Left colon (tissue), 2 donors: ENCODE measurements at places on chromosomes 3 and 15. TPM values are rescaled to one million over a fixed set of nuclear protein-coding genes. Genes with fewer than 3 reads are reported as not detected.

The DNAJA4 gene
- total RNA-seq, result 39.6 TPM

The ARPP21 gene
- total RNA-seq, result 0.14 TPM

The TUSC7 gene
- not detected for total RNA-seq

The CYP8B1 gene
- not detected for total RNA-seq

The COMMD4 gene
- total RNA-seq, result 72.3 TPM

The GPR176 gene
- 1.5 TPM for total RNA-seq

The TMEM62 gene
- 37.9 TPM for total RNA-seq

The GCSAM gene
- 0.50 TPM for total RNA-seq

The FSIP1 gene
- 8.6 TPM for total RNA-seq

The IL12A gene
- 0.67 TPM for total RNA-seq

The DZIP1L gene
- total RNA-seq, result 1.6 TPM

The OCA2 gene
- 0.18 TPM for total RNA-seq

The MYRIP gene
- 9.1 TPM for total RNA-seq

The RAB11A gene
- total RNA-seq, result 358 TPM

The ADGRG7 gene
- 15.6 TPM for total RNA-seq

The FEZF2 gene
- total RNA-seq, result not detected

The DPPA4 gene
- not detected for total RNA-seq

The GOLGA6A gene
- not detected for total RNA-seq

The SAXO2 gene
- total RNA-seq, result 8.5 TPM

The RARRES1 gene
- 63.5 TPM for total RNA-seq

The IL17RB gene
- 15.6 TPM for total RNA-seq

The FAM81A gene
- 9.2 TPM for total RNA-seq

The BSN gene
- 0.24 TPM for total RNA-seq

The DAZL gene
- total RNA-seq, result not detected

The AADACL2 gene
- total RNA-seq, result 0.11 TPM

The HES1 gene
- 98.7 TPM for total RNA-seq

The REC114 gene
- total RNA-seq, result not detected

The CCR2 gene
- total RNA-seq, result 0.37 TPM

The CYP1A2 gene
- total RNA-seq, result not detected

The DIPK2A gene
- 12.5 TPM for total RNA-seq

The SH3GL3 gene
- total RNA-seq, result 0.14 TPM

The SSUH2 gene
- total RNA-seq, result 4.5 TPM

The CHRNB4 gene
- 0.25 TPM for total RNA-seq

The PLSCR5 gene
- not detected for total RNA-seq

The ROPN1 gene
- total RNA-seq, result 3.2 TPM
